Activated CD4-positive, alpha-beta memory T cell treated with anti-CD3 and anti-CD28 coated beads for 36 hours (primary cell): ENCODE measurements at places on chromosomes 12 and 14. TPM values are rescaled to one million over a fixed set of nuclear protein-coding genes. Genes with fewer than 3 reads are reported as not detected.

Gene RTL1
- not detected for total RNA-seq

DNA sequence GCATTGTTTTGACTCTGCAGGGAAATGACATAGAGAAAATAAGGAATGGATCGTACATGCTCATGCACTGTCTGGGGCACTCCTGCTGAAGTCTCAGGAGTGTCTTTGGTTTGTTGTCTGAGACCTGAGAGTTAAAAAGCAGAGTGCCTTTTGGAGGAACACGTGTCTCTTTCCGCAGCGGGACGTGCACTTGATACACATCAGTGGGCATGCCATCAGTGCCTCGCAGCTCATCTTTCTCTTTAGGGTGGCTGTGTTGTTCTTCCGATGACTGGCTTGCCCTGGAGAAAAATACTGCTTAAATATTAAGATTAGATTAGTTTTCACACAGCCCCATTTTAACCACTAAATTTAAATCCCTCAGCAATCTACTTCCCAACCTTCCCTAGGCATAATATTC is 835.9 kb downstream of the DIO2 start:
- DNase-seq: no peak

GRCh38 chr12:55693323-55694187 is 14.1 kb downstream of the ITGA7 start:
- no peak for DNase-seq
- no peaks in the 10 kb centered on the region for H3K4me1 ChIP-seq
- H3K4me3 ChIP-seq: no peak overlapping the region
- no peak overlapping the region for H3K27ac ChIP-seq
- H3K27me3 ChIP-seq: no peaks in the 10 kb centered on the region

Gene ANKS1B
- 0.97 TPM for total RNA-seq

GRCh38 chr14:56145181-56145769 is 27.1 kb downstream of the PELI2 start:
- peaks cover 54% of the 10 kb centered on the region for H3K4me1 ChIP-seq
- H3K27me3 ChIP-seq: no peaks in the 10 kb centered on the region
- no peak overlapping the region for H3K4me3 ChIP-seq
- H3K27ac ChIP-seq: no peak overlapping the region
- peaks cover 3% of the 10 kb centered on the region for H3K36me3 ChIP-seq

Gene PTGER2
- total RNA-seq: 12.9 TPM

Gene HCAR3
- 0.10 TPM for total RNA-seq

- H3K4me1 ChIP-seq: no peaks in the 10 kb centered on the region
- H3K36me3 ChIP-seq: no peaks in the 10 kb centered on the region
- DNase-seq: no peak
- no peak overlapping the region for H3K27ac ChIP-seq
Observed at GRCh38 chr14:76574416-76575095, 186.7 kb upstream of the VASH1 start.

GRCh38 chr12:78698747-78699146 is 165.8 kb upstream of the SYT1 start:
- H3K4me3 ChIP-seq: no peak overlapping the region
- H3K27ac ChIP-seq: no peak overlapping the region
- H3K27me3 ChIP-seq: no peaks in the 10 kb centered on the region
- no peaks in the 10 kb centered on the region for H3K36me3 ChIP-seq
- DNase-seq: no peak

DNA sequence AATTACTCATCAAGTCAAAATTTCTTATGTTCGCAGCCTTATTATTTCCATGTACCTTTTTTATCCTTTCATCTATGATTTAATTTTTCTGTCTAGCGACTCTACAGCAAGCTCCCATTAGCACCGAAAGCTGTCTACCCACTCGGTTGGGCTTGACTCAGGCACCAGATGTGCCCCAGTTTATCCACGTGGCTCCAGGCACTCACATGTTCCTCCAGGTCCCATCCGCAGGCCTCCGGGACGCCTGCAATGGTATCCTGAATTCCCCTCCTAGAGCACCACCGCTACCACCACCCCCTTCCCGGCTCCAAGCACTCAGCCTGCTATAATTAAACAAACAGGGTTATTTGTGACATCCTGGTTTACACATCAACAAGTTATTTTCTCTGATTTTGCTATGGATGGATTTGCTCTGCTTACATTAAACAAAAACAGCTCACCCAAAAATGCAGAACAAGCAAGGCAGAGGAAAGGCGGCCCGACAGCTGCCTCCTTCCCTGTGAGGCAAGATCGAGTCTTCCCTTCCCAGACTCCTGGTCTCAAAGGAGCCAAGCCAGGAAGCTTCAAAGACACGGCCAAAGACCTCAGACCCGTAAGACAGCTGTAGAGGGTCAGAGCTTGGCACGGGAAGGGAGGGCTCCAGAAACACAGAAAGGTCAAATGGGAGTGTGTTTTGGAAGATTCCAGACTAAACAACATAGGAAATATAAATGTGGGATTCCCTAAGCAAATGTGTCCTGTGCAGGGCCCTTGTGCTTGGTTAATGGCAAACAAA is 253.8 kb downstream of the TTC8 start:
- no peak for DNase-seq
- H3K4me1 ChIP-seq: no peaks in the 10 kb centered on the region
- no peaks in the 10 kb centered on the region for H3K27me3 ChIP-seq
- no peak overlapping the region for H3K27ac ChIP-seq
- no peaks in the 10 kb centered on the region for H3K36me3 ChIP-seq

Gene REP15
- 0.22 TPM for total RNA-seq

DNA sequence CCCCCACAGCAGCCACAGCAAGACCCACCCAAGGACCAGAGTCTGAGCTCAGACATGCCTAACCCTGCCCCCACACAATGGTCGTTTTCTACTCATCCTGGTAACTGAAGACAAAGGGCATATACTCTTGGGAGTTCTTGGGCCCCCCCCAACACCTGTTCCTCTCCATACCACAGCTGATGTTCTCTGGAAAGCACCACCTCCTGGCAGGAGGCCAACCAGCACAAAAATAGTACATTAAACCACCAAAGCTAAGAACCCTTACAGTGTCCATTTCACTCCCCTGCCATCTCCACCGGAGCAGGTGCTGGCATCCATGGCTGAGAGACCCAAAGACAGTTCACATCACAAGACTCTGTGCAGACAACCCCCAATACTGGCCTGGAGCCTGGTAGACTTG is 80.6 kb upstream of the DAAM1 start:
- no peaks in the 10 kb centered on the region for H3K36me3 ChIP-seq
- DNase-seq: no peak
- H3K4me3 ChIP-seq: no peak overlapping the region
- H3K4me1 ChIP-seq: no peaks in the 10 kb centered on the region
- H3K27me3 ChIP-seq: peaks cover 8% of the 10 kb centered on the region

GRCh38 chr12:127556231-127556886 is 710.6 kb upstream of the TMEM132C start:
- no peak overlapping the region for H3K4me3 ChIP-seq
- no peak for DNase-seq
- H3K4me1 ChIP-seq: peaks cover 22% of the 10 kb centered on the region

Gene COL2A1
- total RNA-seq: not detected
